ENCODE measurements at places on chromosomes 2 and 18.
A peak's percentile ranks its signal among the peaks of the same experiment; 100 is the strongest.

DNA sequence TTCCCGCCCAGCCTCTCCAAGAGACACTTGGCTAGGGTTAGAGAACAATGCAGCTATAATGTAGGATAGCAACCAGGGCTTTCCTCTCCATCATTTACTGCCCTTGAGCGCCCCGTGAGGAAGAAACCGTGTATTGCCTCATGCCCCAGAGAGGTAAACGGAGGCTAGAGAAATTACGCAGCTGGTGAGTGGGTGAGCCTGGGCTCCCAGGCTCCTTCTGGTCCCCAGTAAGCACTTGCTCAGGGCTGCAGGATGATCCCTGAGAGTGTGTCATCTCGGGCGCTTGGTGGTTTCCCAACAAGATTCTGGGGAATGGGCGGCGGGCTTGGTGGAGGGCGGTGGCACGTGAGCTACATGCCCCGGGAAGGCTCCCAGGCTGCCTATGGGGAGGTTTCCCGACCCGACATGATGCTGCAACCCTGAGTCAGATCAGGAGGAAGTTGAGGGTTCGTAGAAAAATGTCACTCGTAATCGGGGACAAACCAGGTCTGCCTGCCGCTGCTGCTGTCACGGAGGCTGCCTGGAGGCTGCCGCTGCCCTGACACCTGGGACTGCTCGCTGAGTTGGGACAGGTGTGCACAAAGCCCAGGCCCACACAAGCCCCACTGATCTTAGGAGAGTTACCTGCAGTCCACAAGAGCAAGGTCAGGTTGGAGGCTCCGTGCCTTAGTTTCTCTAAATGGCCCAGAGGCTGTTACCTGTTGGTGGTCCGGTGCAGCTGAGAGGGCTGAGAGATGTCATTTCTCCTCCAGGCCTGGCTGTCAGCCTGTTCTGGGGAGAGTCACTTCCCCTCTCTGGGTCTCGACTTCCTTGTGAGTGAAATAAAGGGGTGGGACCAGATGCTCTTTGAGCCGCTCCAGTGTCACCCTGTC, at the start of gene GPR55:
Gene GPR55, minus strand, starts transcription at position 773 of the 872 bp plus-strand sequence. CDS start 14,280 bp downstream, outside the sequence.
- DNase-seq, result no peak

GRCh38 chr18:58218117-58218516, 174.1 kb downstream of the NEDD4L start:
- DNase-seq, result no peak

DNA sequence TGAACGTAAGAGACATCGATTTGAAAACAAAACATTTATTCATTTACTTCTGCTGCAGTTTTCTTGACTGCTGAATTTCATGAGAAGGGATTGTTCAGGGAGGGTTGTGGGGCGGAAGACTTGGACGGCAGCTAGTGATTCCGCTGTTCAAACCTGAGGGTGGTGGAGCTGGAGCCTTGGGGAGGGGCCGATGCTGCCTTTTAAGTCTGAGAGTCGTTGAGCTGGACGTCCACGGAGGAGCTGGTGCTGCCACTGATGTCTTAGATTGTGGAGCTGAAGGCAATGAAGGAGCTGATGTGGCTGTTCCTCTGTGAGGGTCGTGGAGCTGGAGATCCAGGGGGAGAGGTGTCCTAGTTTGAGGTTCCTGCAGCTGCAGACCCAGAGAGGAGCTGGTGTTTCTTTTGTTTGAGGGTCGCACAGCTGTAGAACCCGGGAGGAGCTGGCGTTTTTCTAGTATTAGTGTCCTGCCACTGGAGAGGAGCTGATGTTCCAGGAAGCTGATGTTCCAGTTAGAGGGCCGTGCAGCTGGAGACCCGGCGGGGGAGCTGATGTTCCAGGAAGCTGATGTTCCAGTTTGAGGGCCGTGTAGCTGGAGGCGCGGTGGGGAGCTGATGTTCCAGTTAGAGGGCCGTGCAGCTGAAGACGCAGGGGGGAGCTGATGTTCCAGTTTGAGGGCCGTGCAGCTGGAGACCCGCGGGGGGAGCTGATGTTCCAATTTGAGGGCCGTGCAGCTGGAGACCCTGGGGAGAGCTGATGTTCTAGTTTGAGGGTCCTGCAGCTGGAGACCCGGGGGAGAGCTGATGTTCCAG, 150.9 kb downstream of the RTP5 start:
- DNase-seq, result peak; percentile 29

DNA sequence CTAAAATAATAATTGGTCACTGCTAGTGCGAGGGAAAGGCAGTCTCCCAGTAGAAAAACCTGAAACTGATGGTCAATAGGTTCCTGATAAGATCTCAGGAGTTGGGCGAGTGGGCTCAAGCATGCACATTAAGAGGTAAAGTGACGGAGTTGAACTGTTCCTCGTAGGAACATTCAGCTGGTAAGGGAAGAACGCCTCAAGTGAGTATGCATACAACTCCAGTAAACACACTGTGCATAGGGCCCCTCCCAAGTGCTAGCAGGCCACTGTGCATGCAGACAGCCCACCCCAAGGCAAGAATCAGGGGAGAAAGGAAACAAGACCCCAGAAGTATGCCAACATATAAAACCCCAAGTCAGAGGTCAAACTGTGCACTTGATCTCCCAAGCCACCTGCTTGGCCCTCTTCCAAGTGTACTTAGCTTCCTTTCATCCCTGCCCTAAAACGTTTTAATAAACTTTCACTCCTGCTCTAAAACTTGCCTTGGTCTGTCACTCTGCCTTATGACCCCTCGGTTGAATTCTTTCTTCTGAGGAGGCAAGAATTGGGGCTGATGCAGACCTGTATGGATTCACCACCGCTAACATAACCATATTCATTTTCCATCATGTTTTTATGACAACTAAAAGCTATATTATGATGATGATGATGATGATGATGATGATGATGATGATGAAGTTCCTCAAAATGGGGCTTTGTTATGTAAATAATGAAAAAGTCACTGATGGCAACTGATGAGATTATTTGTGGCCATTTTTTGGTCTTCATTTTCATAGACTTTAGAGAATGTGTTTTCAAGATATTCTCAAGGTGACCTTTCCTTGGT, 118.0 kb upstream of the RAB27B start:
- DNase-seq, result no peak

DNA sequence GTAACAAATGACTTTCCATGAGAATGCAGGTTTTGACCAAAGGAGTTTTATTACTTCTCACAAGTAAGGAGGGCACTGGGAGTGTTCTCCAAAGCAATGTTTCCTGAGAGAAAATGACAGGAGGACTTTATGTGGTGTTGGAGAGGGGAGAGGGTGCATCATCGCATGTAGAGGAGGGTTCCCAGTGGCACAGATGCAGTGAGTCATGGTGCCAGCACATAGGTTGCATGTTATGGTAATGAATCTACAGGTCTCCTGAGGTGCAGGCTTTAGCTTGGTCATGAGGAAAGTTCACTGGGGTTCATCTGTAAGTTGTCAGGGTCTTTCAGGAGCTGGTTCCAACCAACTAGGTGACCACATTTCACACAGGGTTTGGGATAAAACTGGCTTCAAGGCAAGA, 30.4 kb downstream of the NAT8 start:
- DNase-seq, result peak; percentile 18

DNA sequence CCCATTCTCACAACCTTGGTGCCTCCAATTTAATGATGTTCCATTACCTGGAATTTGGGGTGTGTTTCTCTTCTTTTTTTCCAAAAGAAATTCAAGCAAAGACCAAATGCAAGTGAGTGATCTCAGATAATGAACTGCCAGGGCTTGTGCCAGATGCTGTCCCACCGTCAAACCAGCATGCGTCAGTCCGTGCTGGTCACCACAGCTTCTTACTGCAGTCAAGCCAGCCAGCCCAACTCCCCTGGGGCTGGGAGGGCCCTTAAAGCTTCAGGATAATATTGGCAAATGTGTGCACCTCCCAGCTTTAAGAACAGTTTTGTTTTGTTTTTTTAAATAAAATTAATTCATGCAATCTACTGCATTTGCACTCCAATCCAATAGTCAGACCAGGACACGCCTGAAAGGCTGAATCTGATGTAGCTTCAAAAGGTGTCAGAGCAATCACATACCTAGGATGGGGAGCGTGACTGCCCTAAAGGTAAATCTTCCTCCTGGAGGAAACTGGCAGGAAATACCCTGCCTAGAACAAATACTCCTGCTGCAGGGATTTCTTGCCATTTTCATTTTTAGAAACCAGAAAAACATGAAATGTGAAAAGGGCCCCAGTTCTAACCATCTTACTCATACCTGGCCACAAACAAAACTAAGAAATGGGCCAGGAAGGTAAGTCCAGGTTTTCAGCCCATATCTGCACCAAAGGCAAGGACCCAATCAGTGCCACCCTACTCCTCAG, 26.8 kb upstream of the SP3 start:
- peak; percentile 84 for DNase-seq

DNA sequence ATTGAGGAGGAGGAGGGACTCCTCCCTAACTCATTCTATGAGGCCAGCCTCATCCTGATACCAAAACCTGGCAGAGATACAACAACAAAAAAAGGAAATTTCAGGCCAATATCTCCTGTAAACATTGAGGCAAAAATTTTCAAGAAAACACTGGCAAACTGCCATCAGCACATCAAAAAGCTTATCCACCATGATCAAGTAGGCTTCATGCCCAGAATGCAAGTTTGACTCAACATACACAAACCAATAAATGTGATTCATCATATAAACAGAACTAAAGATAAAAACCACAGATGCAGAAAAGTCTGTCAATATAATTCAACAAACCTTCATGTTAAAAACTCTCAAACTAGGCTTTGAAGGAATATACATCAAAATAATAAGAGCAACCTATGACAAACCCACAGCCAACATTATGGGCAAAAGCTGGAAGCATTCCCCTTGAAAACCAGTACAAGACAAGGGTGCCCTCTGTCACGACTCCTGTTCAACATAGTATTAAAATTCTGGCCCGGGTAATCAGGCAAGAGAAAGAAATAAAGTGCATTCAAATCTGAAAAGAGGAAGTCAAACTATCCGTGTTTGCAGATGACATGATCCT, 1014.3 kb downstream of the CBLN2 start:
- DNase-seq, result no peak

- DNase-seq, result peak; percentile 19
These were observed 40.4 kb upstream of the NETO1 start for GRCh38 chr18:72908181-72908580.

DNA sequence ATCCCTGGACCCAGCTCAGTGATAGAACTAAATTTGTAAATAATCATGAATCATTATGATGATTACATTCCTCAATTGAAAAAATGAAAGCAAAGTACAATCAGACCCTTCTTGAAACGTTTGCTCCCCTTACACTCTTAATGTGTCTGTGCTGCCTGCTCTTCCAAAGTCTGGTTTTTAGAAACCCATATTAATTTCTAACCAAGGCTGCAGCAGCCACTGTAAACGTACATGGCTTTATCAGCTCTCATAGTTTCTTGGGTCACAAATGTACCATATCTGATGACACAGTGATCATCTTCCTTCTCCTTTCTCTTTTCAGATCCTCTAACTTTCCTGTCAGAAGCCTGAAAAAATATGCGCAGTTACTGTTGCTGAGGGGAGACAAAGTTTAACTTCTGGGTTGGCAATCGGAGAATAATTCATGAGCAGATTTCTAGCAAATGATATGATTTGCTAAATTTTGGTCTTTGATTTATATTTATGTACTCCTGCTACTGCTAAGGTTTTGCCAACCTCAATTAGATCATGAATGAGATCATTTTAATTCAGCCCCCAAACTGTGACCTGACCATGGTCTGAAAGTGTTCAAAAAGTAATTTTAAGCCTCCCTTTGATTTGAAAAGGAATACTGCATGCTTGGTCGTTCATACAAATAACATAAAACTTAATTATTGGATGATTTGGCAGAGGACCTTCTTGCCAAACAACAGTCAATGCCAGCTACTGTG, 12.3 kb downstream of the ZEB2 start:
- DNase-seq, result peak; percentile 33

DNA sequence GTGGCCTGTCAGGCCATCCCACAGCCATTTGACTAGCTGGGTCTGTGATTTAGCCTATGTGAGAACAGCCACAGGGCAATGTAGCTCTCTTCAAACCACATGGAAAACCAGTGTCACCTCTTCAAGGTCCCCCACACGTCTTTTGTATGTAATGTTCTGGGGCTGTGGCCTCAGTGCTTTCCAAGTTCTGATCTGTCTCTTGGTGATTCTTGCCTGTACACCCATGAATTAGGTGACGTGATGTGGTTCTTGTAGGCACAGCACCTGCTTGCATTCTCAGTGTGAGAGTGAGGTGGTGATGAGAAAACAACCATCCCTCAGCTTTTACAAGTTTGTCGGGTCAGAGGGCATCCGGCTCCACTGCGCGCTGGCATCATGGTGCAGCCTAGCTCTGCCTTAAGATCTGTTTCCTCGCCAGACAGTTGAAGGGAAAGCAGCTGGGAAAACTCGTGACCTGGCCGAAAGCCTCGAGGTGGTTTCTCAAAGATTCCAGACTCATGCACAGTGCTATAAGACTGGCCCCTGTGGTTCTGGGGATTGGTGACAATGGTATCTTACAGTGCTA, 125.8 kb downstream of the TANC1 start:
- DNase-seq, result peak; percentile 93

DNA sequence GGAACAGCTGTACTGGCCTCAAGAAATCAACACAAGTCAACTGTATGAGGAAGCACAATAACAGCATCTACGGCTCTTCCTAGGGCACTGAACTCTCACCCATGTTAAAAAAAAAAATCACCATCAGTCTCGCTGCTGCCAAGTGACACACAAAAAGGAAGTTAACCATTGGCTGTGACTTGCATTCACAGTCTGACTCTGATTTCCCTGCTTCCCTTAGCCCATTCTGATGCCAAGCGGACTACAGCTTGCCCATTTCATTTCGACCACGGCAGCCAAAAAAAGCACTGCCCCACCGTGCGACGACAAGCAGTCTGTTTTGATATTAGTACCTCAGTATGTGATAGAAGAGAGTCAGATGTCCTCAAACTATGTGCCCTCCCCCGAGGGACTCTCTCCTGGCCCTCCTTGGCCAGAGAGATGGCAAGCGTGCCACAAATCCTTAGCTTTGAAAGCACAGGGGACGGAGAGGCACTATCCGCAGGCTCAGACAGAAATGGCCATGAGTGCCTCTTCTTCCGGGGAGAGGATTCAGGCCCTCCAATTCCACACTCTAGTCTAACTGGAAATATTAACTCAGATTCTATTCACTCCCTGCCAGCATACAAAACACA, 250.0 kb downstream of the TCF4 start:
- DNase-seq, result no peak

- no peak for DNase-seq
These were observed 7.7 kb upstream of the ICOS start for GRCh38 chr2:203928849-203929248.
